ENCODE measurements at places on chromosomes 6 and 20.

DNA sequence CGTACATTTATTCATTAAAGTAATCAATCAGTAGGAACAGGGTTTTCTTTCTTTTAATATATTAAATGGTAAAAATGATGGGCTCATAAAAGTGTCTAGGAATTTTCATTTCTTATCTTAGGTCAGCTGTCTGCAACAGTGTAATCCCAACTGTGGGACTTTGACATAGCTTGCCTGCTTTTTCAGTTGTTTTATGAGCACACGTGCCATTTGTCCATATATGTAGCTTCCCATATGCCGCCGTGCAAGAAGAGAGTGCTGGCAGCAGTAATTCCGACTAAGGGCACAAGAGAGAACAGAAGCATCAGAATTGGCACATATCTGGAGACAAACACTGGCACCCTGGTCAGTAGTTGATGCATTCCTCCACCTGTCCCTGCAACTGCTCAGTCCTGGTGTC is 20.9 kb upstream of the EEF1E1 start:
- no peak for DNase-seq

- DNase-seq: no peak
Measured at GRCh38 chr6:35931120-35931561, 10.2 kb upstream of the SRPK1 start.

DNA sequence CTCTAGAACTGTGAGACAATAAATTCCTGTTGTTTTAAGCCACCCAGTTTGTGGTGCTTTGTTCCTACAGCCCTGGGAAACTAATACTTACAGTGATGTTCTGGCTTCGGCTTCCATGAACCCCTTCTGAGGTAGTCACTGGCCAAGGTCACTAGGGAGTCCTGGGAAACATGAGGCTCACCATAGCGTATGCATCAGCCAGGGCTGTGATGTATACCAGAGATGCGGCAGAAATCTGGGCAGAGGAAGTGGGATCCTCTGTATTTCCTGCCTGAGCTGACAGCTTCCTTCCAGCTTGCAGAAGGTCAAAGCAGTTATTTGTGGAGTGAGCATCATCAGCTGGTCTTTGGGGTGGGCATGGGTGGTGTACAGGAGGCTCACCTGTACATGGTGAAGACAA is 27.9 kb downstream of the KAT14 start:
- DNase-seq: no peak

DNA sequence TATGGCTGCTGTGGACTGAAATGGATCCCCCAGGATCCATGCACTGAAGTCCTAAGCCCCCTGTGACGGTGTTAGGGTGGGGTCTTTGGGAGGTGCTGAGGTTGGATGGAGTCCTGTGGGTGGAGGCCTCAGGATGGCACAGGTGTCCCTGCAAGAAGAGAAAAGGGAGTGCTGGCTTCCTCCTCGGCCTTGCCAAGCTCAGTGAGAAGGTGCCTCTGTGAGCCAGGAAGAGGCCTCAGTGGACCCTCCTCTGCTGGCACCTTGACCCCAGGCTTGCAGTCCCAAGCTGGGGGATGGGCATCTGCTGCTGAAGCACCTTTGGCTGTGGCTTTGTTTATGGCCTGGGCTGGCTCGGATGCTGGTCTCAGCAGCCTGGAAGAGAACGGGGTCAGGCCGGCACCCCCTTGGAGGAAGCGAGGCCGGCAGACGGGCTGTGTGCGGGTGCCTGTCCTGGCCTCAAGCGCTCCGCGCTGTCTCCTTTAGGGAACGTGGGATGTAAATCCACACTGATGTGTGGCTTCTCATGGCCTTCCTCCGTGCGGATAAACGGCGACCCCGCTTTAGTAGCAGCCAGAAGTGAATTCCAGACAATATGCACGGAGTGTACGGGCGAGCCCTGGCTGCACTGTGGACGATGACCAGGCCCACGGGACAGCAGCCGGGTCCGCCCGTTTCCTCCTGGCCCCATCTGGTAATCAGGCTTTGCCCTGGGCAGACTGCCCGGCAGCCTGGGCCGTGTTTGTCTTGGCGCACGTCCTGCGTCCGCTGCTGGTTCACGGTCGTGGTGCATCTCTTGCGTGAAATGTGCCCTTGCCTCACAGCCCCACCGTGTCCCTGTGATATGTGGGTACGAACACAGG is 182.6 kb downstream of the ERMARD start:
- no peak for DNase-seq

DNA sequence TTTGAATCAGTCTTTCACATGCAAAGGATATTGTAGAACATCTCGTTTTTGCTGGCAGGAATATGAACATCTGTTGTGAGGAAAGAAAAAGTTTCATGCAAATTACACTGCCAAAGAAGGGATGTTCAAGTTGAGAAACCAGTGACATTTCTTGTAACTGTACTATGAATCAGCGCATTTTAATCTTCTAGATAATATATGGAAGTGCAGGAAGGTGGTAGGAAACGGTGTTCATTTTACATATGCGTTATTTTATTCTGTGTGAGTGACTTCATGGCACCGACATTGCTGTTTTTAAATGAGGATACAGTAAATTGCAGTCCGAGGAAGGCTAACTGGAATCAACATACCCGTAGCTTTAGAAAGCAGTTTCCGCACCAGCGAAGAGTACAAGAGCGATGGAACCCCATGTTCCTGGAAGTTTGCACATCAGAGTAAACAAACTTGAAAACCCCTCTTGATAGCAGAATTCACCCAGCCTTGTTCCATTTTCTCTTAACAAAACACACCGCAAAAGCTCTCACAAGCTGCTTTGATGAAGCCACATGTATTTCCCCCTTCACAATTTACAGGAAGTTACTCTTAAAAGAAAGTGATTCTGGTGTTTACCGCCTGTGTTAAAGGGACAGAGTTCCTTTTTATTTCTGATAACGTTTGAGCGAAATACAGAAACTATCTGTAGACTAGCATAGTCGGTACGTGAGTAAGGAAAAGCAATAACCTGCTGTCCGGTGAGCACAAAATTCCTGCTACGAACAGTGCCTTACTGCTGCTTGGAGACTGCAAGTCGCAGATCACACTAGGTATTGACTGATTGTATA is 11.5 kb downstream of the PRDM1 start:
- no peak for DNase-seq

DNA sequence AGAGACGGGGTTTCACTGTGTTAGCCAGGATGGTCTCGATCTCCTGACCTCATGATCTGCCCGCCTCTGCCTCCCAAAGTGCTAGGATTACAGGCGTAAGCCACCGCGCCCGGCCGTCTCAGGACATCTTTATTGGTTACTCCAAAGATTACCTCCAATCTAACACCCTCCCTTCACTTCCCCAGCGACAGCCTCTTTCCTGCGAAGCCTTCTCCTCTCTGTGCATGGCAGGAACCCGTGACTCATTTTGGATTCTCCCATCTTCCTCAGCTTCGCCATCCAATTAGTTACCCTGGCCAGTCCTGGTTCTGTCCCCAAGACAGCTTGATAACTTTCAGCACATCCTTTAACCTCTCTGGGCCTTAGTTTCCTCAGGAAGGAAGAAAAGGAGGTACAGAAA is 51.3 kb upstream of the TOX2 start:
- DNase-seq: no peak

GRCh38 chr20:57102566-57102965 is 163.9 kb downstream of the BMP7 start:
- DNase-seq: no peak

- DNase-seq: no peak
Measured at GRCh38 chr20:48959899-48960550, 38.5 kb downstream of the ARFGEF2 start.

- DNase-seq: no peak
Measured at GRCh38 chr20:23269954-23270353, 80.6 kb upstream of the NXT1 start.

DNA sequence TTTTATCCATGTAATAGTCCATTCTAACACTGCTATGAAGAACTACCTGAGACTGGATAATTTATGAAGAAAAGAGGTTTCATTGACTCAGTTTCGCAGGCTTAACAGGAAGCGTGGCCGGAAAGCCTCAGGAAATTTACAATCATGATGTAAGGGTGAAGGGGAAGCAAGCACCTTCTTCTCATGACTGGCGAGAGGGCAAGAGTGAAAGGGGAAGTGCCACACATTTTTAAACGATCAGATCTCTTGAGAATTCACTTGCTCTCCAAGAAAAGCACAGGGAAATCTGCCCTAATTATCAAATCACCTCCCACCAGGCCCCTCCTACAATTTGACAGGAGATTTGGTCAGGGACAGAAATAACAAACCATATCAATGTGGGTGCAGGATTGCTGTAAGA is 859.7 kb downstream of the EPHA7 start:
- no peak for DNase-seq

- DNase-seq: no peak
Measured at GRCh38 chr6:95230071-95230740, 347.1 kb upstream of the MANEA start.

DNA sequence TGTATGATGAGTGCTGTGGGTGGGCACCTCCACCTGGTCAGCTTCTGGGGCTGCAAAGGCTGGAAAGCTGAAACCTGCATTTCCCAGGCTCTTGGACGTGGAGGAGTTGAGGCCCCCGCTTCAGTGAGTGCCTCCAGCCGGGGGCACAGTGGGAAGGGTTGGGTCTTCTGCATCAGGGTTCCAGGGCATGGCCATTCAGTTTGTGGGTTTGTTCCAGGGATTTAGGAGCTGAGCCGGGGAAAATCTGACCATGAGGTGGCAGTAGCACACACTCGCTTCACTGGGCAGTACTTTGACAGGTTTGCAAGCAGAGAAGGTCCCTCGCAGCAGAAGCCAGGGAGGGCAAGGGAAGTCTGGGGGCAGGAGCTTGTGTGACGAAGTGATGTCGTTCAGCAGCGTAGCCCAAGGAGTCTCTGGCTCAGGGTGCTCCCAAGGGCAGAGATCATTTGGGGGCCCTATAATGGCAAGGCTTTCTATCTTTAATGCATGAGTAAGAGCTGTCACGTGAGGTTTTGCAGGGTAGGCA is 69.5 kb upstream of the SULF2 start:
- peak; percentile 23 for DNase-seq

DNA sequence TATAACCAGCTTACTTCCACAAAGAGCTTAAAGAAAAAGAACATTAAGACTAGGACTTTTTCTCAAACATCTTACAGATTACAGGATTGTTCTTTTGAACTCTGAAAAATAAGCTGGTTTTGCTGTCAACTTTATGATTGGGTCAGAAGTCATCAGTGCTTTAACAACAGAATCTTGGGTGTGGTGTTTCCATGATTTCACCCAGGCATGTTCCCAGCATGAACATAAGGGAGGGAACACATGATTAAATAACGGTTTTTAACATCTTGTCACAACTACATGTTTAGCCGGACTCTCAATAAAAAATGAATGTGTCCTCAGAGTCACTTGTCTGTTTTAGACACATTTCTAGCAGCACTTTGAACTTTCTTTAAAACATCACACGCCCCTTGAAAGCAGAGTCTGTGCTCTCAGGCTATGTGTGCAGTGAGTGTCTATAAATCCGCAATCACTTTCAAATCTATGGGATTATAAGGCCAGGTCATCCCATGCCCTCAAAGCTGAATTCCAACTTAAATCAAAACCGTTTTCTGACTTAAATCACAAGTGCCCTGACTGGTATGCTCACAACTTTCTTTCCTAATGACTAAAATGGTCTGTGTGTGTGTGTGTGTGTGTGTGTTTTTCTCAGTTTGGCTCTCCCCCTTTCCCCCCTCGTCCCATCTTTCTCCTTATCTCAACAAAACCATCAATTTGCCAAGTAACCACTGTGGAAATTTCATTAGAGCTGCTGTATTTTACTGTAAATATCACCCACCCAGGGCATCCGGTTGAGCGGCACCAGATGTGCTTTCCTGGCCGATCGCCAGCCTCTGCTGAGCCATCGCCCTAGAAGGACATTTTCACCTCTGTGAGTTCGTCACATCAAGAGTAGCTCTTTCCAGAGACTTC is 216.8 kb upstream of the DTNBP1 start:
- DNase-seq: no peak

DNA sequence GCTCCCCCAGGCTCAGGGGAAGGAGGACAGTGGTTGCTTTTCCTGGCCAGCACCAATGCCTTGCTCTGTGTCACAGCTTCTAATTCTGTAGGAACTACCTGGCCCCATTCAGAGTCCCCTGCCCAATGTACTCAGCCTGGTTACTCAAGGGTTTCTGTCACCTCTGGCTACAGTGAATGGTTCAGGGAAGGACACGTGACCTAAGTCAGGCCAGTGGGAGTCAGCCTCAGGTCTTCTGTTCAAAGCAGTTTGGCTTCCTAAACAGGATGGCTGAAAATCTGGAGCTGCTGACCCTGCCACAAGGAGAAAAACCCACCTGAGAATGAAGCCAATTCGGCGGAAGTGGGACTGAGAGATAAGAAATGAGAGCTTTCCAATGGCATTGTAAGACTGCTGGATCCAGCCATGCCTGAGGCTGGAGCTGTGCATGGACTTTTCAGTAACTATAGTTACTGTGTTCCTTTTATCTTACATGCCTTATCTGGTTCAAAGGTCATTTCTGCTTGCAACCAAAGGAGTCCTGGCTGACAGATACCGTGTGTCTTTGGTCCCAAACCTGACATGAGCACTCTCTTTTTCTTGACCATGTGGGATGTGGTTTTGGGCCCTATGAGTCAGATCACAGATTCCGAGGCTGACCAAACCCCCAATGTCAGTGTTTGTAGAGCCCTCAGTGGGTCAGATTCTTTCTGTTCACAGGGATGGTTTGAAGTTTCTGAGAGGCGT is 104.3 kb downstream of the SULF2 start:
- no peak for DNase-seq

GRCh38 chr6:160141001-160141726 is 19.5 kb downstream of the SLC22A1 start:
- no peak for DNase-seq

DNA sequence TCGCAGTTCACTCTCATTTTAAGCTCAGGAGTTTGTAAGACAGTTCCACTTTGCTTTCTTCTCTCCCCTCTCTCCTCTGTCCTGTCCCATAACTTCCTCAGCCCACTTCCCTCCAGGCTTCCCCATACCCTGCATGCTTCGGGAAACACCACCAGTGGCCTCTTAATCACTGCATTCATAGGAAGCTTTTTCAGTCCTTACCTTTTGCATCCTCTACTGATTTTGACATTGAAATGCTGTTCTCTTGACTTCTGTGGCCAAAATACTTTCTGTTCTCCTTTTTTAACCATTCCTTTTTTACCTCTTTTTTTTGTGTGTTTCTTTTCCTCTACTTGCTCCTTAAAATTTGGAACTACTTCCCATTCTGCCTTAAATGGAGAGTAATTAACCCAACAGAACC is 69.7 kb downstream of the HIVEP1 start:
- DNase-seq: no peak

Measured in SW 1271 (cell line).